Activated CD8-positive, alpha-beta T cell treated with anti-CD3 and anti-CD28 coated beads, Interleukin-2, amount 10 ng/mL, durations not matched to agents 7 days and 5 days (primary cell): ENCODE measurements at places on chromosomes 12 and 14. TPM values are rescaled to one million over a fixed set of nuclear protein-coding genes. Genes with fewer than 3 reads are reported as not detected.

CLEC1B gene
- not detected for total RNA-seq

TMEM117 gene
- 0.86 TPM for total RNA-seq

RAB5B gene
- 52.9 TPM for total RNA-seq

GAS2L3 gene
- 3.5 TPM for total RNA-seq

NPAS3 gene
- total RNA-seq, result not detected

FMNL3 gene
- total RNA-seq, result 53.5 TPM

LRP1-AS gene
- total RNA-seq, result not detected

MTHFD1 gene
- 231 TPM for total RNA-seq

SYCP3 gene
- total RNA-seq, result 1.7 TPM

MYRFL gene
- total RNA-seq, result not detected

FAIM2 gene
- total RNA-seq, result 0.55 TPM

KLRC2 gene
- 1.6 TPM for total RNA-seq

SLC39A9 gene
- 46.2 TPM for total RNA-seq

OTUB2 gene
- total RNA-seq, result 1.4 TPM

GDF11 gene
- 13.9 TPM for total RNA-seq

RD3L gene
- total RNA-seq, result not detected

TXNDC16 gene
- 8.8 TPM for total RNA-seq

SCNN1A gene
- total RNA-seq, result 0.47 TPM

KRT79 gene
- not detected for total RNA-seq

KCNA5 gene
- not detected for total RNA-seq

ANHX gene
- not detected for total RNA-seq

AQP5 gene
- not detected for total RNA-seq

M6PR gene
- total RNA-seq, result 170 TPM

PTGDR gene
- total RNA-seq, result 0.68 TPM

CD27 gene
- 131 TPM for total RNA-seq

HOXC9 gene
- total RNA-seq, result not detected

IRF9 gene
- 221 TPM for total RNA-seq

PLEKHA5 gene
- total RNA-seq, result 3.7 TPM

TCL1B gene
- total RNA-seq, result not detected

PTPN6 gene
- 397 TPM for total RNA-seq

COX8C gene
- not detected for total RNA-seq

PSMA3 gene
- total RNA-seq, result 275 TPM

CACNA1C gene
- total RNA-seq, result 0.08 TPM

OAS2 gene
- 237 TPM for total RNA-seq

RGS6 gene
- total RNA-seq, result 0.47 TPM

FAM222A gene
- 1.9 TPM for total RNA-seq

RDH5 gene
- 12.0 TPM for total RNA-seq

SMIM41 gene
- total RNA-seq, result not detected

MORN3 gene
- 0.26 TPM for total RNA-seq

SLC35F4 gene
- total RNA-seq, result not detected
